Activated CD4-positive, alpha-beta memory T cell treated with anti-CD3 and anti-CD28 coated beads for 36 hours (primary cell): ENCODE measurements at places on chromosomes 5 and 9. TPM values are rescaled to one million over a fixed set of nuclear protein-coding genes. Genes with fewer than 3 reads are reported as not detected.

LECT2 gene
- not detected for total RNA-seq

GLRA1 gene
- not detected for total RNA-seq

ZDHHC11B gene
- 0.34 TPM for total RNA-seq

MARCHF11 gene
- not detected for total RNA-seq

ZFP37 gene
- total RNA-seq = 1.5 TPM
